Posterior cingulate gyrus (tissue), 11 donors: ENCODE measurements at places on chromosomes 7 and 10.

DNA sequence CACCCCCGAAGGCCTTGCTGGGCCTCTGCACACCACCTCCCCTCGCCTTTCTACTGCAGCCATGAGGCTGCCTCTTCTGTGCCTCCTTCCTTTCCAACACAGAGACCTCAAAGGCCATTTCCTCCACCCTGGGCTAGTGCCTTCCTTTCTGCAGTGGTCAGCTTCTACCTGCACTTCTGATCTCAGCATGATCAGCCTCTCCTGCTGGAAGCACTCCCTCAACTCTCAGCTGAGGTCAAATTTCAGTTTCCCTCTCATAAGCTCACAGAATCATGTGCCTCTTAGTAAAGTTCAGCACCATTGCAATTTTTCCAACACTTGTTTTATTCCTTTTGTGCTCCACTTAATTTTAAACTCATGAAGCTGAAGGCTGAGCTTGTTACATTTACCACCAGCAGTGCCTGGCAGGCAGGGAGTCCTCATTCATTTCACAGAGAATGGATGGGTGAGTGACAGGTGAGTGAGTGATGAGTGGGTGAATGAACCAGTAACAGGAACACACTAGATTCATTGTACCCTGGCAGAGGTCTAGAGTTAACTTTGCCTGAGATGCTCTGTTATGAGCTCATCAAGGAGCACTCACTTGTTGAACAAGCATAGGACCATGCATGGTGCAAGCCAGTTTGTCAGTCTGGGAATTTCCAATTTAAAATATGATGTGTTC lies 124.0 kb upstream of the PRSS58 start:
- DNase-seq = no peak

DNA sequence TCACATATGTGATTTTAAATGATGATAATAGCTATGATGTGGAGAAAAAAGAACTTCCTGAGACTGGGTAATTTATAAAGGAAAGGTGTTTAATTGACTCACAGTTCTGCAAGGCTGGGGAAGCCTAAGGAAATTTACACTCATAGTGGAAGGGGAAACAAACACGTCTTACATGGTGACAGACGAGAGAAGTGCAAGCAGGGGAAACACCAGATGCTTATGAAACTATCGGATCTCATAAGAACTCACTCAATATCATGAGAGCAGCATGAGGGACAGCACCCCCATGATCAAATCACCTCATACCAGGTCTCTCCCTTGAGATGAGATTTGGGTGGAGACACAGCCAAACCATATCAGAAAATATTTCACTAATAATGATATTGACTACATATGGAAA lies 4.1 kb upstream of the LIPN start:
- DNase-seq = no peak

- no peak for DNase-seq
Measured at GRCh38 chr10:23496727-23497126, 57.9 kb downstream of the OTUD1 start.

- no peak for DNase-seq
Measured at GRCh38 chr7:151140826-151141225, 26.7 kb downstream of the GBX1 start.

GRCh38 chr10:66281327-66281726 lies 644.5 kb upstream of the LRRTM3 start:
- DNase-seq = no peak

DNA sequence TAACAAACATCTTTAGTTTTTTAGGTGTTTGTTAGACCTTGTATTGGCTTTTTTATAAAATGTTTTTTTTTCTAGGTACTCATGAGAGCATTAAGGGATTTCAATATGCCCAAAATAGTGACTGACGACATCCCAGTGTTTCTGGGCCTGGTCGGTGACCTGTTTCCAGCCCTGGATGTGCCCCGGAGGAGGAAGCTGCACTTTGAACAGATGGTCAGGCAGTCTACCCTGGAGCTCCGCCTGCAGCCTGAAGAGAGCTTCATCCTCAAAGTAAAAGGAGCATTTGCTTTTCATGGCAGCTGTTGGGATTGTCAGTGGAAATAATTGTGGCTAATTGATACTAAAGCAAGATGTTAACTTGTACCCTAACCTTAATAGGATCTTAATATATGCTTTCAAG lies 161.5 kb downstream of the DNAH11 start:
- DNase-seq = no peak

GRCh38 chr7:80387634-80388193 lies 124.2 kb downstream of the GNAT3 start:
- DNase-seq = no peak

GRCh38 chr7:129969881-129970446 lies 17.2 kb upstream of the UBE2H start:
- DNase-seq = no peak

- DNase-seq = no peak
Measured at GRCh38 chr10:919481-919880, 12.0 kb downstream of the LARP4B start.

GRCh38 chr10:78910886-78911285 lies 157.9 kb upstream of the ZMIZ1 start:
- DNase-seq = no peak

DNA sequence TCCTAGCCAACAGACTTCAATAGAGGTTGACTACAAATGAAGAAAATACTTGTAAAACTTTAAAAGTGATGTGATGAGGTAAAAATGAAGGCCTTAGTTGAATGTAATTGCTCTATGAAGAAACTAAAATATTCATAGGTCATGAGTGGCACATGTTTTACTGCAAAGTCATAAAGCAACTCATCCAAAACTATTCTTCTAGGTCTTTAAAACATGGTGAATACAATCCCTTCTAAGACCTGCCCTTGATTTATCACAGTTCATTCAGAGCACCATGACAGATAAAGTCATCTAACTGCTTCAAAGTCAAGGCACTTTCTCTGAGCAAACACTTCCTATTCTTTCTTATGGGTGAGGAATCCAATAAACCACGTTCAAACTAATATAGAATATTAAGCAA lies 713.5 kb downstream of the SORCS1 start:
- no peak for DNase-seq

DNA sequence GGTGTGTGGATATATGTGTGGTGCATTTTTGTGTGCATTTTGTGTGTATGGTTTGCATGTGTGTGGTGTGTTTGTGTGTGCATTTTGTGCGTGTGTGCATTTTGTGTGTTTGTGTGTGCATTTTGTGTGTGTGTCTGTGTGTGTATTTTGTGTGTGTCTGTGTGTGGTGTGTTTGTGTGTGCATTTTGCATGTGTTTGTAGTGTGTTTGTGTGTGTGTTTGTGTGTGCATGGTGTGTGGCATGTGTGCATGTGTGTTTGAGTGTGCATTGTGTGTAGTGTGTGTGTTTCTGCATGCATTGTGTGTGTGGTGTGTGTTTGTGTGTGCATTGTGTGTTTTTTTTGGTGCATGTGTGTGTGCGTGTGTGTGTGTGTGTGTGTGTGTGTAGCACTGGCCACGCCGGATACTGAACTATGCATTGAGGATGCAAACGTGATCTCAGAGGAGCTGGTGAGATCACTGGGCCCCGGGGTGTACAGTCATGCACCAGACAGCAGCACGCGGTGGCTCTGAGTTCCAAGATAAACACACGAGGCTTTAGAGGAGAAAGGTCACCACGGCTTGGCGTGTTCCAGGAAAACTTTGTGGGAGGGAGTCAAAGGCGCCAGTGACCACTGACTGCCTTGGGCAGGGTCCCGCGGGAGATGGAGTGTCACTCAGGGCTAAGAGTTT lies 106.6 kb upstream of the SHH start:
- no peak for DNase-seq

GRCh38 chr10:2938869-2939268 lies 128.5 kb upstream of the PFKP start:
- no peak for DNase-seq

- DNase-seq = no peak
Measured at GRCh38 chr7:47282790-47283496, 299.0 kb downstream of the TNS3 start.

GRCh38 chr10:132889556-132889955 lies 52.8 kb downstream of the CFAP46 start:
- peak; percentile 67 for DNase-seq

GRCh38 chr7:37311355-37311754 lies 137.3 kb downstream of the ELMO1 start:
- no peak for DNase-seq

DNA sequence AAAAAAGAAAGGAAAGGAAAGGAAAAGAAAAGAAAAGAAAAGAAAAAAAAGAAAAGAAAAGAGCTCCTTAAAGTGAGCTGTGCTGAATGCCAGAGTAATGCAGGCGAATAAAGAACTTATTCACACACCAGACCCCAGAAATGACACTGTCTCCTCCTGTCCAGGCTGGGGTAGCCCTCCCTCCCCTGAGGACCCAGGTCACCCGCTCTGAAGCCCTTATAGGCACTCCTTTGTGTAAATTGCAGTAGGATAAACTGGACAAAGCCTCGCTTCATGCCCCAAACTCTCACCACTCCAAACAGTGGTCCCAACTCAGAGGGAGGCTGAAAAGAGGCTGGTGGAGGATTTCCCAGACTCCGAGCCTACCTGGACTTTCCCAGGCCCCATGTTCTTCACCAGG lies 46.3 kb downstream of the PKD1L1 start:
- DNase-seq = no peak

DNA sequence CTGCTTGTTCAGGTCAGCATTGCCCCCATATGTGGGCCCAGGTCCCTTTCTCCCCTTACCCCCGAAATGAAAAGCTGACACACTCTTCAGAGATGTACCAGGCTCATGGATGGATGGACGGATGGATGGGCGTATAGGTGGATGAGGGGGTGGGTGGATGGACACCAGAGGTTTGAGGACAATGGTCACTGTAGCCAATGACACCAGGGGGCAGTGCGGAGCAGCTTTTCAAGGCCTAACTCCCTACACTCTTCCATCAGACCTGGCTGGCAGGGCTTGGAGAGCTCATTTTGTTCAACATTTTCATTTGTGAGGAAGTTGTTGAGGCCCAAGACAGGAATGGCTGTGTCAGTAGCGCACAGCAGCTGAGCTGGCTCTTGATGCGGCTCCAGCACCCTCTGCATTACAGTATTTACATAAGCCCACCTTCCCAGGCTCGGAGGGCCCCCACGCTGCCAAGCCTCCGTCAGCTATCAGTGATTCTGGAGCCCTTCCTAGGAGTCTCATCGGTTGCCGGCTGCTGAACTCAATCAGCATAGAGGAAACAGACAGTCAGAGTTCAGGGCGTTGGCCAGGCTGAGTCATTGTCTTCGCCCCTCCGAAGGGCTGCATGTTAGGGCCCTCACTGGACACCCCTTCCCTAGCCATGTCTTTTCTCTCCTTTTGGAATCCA lies 11.6 kb upstream of the FFAR4 start:
- no peak for DNase-seq

DNA sequence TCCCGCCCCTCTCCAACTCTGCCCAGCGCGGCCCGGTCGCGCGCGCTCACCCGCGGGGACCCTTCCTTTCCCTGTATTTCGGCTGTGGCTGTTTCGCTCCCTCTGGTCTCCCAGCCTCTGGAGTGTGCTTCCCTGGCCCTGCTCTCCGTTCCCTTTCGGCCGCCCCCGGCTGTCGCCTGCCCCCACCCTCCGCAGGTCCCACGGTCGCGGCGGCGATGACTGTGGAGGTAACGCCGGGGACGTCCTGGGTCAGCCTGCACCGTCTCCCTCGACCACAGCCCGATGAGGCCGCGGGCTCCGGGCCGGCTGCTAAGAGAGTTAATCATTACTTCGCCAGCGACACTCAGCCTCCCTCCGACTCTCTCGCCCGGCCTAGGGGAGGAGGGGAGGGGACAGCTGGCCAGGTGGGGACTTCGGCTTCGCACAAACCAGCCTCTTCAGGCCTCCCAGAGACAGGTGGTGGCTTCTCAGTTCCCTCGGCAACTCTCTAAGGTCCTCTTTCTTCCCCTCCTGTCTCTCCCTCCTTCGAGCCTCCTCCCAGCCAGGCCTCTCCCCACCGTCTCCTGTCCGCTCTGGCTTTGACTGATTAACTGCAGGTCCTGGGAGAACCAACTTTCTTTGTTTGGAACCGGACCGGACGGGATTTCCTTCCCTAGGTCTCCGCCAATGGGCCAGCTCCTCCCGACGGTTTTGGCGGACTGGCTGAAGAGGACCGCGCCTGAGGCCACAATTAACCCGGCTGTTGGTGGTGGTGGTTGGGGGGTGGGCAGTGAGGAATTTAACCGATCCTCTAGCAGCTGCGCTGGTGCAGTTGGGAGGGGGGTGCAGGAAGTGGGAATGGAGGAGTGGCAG lies 5.6 kb upstream of the PAX2 start:
- no peak for DNase-seq

- no peak for DNase-seq
Measured at GRCh38 chr7:85525676-85526075, 338.8 kb upstream of the SEMA3D start.

- DNase-seq = no peak
Measured at GRCh38 chr10:56319386-56319785, 41.7 kb downstream of the ZWINT start.

DNA sequence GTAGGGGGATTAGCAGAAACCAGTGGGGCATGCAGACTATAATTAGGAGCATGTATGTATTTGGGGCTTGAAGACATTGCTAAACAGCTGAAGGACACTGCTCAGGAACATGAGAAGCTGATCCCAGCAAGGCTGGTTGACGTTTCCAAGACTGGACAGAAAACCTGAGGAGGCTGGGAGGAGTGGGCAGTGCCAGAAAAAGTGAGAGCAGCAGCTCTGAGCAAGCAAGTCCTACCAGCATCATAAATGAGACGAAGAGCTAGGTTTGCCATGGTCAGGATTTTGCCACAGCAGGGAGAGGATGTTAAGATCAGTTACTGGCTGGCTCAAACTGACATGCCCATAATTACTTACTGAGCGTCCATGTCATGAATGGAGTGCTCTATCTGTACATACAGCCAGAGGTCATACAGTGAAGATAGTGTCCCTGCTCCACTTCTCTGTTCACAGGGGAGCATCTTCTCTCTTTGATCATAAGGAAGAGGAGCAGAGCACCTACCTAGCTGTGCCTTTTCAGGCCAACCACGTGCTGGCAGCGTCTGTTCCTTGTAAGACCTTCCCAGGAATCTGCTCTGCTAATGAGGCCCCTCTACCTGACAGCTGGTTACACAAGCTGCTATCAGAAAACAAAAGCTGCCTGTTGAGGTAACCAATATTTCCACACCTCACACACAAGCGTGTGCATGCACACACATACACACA lies 44.7 kb downstream of the PDE1C start:
- DNase-seq = no peak

DNA sequence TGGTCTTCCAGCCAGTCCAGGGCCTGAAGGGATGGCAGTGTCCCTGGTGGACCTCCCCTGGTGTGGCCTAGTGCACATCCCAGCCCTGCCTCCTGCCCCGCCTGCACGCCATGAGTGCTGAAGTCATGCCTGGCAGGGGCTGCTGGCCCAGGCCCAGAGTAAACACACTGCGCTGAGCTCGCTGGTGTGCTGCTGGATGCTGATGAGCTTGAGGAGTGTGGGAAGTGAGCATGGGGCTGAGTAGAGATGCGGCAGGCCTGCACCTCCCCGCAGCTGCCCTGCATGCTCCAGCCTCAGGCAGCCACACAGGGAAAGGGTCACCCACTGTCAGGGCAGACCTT lies 43.2 kb downstream of the HTRA1 start:
- DNase-seq = peak; percentile 95

- no peak for DNase-seq
Measured at GRCh38 chr10:50857579-50857978, 27.8 kb downstream of the A1CF start.

DNA sequence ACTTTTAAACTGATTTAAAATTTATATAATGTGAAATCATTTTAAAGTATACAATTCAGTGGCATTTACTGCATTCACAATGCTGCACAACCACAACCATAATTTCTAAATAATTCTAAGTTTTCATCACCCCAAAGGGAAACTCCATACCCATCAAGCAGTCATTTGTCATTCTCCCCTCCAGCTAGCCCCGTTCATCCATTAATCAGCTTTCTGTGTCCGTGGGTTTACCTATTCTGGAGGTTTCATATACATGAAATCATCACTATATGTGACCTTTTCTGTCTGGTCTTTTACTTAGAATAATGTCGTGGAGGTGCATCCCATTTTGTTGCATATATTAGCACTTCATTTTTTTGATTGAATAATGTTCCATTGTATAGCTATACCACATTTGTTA lies 214.1 kb downstream of the ADK start:
- DNase-seq = no peak
